ENCODE measurements at places on chromosomes 4 and X.

GRCh38 chrX:97363843-97364242 lies 480.1 kb downstream of the RPA4 start:
- DNase-seq, result no peak

- no peak for DNase-seq
Measured at GRCh38 chr4:159358226-159358625, 255.3 kb downstream of the RAPGEF2 start.

- no peak for DNase-seq
Measured at GRCh38 chr4:110926841-110927400, 304.0 kb upstream of the PITX2 start.

DNA sequence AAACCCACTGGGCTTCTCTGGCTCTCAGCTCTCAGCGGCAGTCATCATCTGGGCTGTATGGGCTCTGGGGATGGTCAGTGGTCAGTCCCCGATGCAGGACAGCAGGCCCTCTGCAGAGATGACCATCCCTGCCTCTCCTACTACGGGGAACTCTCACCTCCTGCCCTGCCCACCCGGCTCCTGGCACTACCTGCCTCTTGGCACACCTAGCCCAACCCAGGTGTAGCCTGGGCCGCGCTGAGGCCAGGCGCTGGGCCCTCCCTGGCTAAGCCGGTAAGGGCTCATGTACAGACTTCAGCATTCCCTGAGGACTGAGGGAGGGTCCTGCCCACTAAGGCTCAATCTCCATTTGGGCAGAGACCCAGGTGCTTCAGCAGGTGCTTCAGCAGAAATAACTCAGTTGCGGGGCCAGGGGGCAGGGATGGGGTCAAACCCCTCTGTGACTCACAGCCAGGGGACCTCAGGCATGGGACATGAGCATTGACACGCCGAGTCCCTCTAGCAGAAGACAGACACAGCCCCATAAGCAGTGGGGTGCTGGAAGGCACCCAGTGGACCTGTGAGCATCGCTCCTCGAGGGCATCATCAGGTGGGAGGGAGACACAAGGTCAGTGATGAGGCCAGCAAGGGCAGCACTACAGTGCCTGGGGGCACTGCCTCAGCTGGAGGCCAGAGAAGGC lies 71.0 kb downstream of the ACOX3 start:
- no peak for DNase-seq

- no peak for DNase-seq
Measured at GRCh38 chr4:144360146-144360793, 219.8 kb upstream of the GYPA start.

- DNase-seq, result no peak
Measured at GRCh38 chrX:81316163-81316562, 114.3 kb downstream of the SH3BGRL start.

- DNase-seq, result no peak
Measured at GRCh38 chrX:47239898-47240545, 7.2 kb downstream of the USP11 start.

DNA sequence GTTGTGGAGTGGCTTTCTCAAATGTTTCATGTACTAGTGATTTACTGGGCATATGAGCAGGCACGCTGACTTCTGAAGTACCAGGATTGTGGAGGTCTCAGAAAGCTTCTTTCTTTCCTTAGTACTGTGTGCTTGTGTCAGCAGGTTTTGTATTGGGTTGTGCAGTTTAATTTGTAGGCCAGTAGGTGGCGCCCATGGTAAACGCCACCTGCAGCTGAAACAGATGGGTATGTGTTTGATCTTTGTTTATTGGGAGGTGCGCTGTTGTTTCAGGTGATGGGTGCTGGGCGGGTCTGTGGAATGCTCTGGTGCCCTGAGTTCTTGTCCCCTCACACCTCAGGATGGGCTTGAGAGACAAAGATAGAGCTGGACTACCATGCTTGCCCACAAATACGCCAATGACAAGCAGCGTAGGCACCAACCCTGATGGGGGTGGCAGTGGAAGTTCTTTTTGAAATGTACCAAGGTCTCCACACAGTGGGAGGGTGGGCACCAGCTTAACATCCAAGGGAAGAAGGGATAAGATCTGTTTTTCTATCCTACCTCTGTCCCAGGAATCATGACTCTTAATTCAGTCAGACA lies 141.5 kb downstream of the RPS6KA6 start:
- no peak for DNase-seq

GRCh38 chrX:67555578-67556203 lies 11.9 kb downstream of the AR start:
- DNase-seq, result no peak

GRCh38 chrX:126994032-126994600 lies 174.6 kb downstream of the PRR32 start:
- DNase-seq, result no peak

DNA sequence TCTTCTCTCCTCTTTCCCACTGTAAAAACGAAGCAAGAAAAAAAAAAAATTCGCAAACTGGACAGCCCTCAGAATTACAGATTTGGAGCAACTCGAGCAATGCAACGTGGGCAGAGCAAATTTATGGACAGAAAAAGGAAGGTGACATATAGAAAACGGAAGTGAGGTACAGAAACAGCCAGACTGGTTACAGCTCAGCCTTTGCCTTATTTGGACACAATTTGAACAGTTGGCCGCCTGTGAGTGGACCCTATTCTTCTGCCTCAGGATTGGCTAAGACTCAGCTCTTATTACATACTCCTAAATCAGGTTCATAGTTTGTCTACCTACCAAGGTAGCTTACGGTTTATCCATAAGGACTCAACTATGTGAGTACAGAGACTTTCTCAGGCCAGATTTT lies 98.8 kb downstream of the SOWAHB start:
- no peak for DNase-seq

GRCh38 chrX:32871636-32872035 lies 339.7 kb downstream of the DMD start:
- no peak for DNase-seq

GRCh38 chrX:71992711-71993110 lies 82.1 kb downstream of the NHSL2 start:
- peak; percentile 34 for DNase-seq

- DNase-seq, result no peak
Measured at GRCh38 chrX:17081511-17081910, 135.1 kb downstream of the REPS2 start.

DNA sequence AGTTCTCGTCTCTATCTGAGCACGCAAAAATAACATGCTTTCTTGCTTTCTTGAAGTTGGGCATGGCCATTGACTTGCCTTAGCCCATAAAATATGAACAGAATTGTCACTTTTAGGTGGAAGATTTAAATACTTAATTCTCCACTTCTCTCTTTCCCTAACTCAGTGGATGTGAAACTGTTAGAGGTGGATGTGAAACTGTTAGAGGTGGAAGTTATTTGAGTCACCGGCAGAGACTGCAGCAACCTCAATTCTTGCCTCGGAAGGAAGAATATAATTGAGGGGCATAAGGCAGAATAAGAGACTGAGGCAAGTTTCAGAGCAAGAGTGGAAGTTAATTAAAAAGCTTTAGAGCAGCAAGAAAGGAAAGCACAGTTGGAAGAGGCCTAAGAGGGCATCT lies 2.8 kb upstream of the PARM1 start:
- DNase-seq, result no peak

DNA sequence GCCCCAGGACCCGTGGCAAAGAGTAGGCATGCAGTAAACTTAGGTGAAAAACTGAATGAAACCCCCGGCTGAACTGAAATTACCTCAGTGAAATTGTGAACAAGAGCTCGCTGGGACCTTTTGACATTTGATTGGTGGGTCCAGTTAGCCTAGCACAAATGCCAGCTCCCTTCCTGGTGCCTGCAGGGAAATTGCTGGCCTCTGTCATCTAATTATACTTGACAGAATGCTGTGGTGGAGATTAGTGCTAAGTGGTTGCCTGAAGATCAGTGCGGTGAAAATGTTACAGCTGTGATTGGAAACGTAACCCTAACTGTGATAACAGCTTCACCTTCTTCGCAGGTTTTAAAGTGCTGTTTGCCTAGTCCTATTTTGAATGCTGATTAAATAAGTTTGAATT lies 43.0 kb downstream of the ADD1 start:
- DNase-seq, result no peak

- DNase-seq, result no peak
Measured at GRCh38 chr4:161540265-161540664, 623.5 kb downstream of the FSTL5 start.

- no peak for DNase-seq
Measured at GRCh38 chr4:57442241-57442640, 332.1 kb upstream of the IGFBP7 start.

GRCh38 chr4:143390764-143391163 lies 54.1 kb downstream of the GAB1 start:
- no peak for DNase-seq

- DNase-seq, result no peak
Measured at GRCh38 chrX:110346681-110347080, 12.0 kb upstream of the RTL9 start.

GRCh38 chrX:40746521-40746920 lies 11.2 kb upstream of the MED14 start:
- no peak for DNase-seq

GRCh38 chrX:153494541-153495361 lies at the start of gene BGN:
Gene BGN (plus strand): TSS chrX:153494980. CDS start chrX:153504632, 9,652 bp downstream.
- no peak for DNase-seq

GRCh38 chr4:133903029-133903428 lies 298.6 kb downstream of the PABPC4L start:
- DNase-seq, result no peak

GRCh38 chr4:101075536-101075935 lies 271.8 kb downstream of the PPP3CA start:
- no peak for DNase-seq

- no peak for DNase-seq
Measured at GRCh38 chr4:2497931-2498330, 29.0 kb downstream of the RNF4 start.

DNA sequence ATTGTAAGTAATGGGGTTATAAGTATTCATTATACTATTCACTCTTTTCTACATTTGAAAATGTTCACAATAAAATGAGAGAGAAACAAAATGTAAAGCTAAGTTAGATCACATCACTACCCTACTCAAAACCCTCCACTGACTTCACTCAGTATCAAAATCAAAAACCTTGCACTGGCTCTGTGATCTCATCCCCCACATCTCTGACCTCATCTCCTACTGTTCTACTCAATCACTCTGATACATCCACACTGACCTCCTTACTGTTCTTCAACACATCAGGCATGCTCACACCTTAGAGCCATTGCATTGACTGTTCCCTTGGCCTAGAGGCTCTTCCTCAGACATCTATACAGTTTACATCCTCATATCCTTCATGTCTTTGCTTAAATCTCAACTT lies 50.7 kb downstream of the THOC2 start:
- DNase-seq, result no peak

GRCh38 chr4:139734201-139734874 lies 68.7 kb downstream of the MGST2 start:
- no peak for DNase-seq

DNA sequence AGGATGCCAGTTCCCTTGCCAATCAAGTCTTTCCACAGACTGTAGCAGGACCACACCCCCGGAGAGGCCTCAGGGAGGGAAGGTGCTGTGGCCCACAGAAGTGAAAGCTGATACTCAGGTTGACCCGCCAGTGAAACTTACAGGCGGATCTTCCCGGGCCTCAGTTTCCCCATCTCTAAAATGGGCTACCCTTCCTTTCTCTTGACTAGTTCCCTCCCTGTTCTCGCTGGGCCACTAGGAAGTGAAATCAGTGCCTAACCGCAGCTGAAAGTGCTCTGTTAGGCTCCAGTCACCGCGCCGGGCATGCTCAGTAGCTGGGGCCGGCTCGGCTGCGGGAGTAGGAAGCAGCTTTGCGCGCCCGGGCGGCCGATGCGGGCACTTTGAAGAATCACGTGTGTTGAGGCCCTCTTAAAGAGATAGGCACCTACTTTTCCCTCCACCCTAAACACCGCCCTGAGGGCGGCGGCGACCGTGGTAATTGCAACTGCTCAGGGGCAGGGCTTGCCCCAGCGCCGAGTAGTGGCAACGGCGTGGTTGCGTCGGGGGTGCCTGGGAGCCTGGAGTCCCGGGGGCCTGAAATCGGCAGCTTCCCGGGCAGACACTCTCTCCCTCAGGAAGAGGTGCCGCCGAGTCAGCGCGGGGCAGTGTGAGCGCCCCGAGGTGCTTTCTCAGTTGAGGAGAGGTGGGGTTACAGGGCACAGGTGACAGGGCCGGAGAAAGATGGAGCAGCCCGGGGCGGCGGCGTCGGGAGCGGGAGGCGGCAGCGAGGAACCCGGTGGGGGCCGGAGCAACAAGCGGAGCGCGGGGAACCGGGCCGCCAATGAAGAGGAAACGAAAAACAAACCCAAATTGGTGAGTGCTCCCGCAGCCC lies at the start of gene DIAPH2:
TSS of gene DIAPH2 (plus strand) at position 504 of the 871 bp plus-strand sequence.
- peak; percentile 77 for DNase-seq

DNA sequence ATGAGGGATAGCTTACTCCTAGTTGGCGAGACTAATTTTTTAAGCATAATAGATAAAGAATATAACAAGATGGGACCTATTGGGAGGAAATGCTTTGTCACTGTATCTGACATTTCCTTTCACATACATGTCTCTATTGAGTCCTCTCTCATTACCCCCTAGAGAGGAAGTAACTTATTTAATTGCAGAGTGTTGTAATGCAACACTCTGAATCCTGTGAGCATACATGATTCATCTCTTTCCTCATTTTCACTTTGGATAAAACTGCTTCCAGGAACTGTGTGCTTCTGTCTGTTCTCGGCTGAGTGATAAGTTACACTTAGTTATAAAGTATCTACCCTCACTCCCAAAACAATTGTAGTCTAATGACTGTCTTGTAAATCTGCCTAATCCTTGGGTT lies 266.1 kb upstream of the ANXA10 start:
- no peak for DNase-seq
